Tibial nerve (tissue), 4 donors: ENCODE measurements at places on chromosomes 12 and 14. TPM values are rescaled to one million over a fixed set of nuclear protein-coding genes. Genes with fewer than 3 reads are reported as not detected.

The PLCZ1 gene
- total RNA-seq = not detected

The KRT3 gene
- total RNA-seq = not detected

The SLC38A2 gene
- total RNA-seq = 383 TPM

The ACRBP gene
- total RNA-seq = 1.8 TPM

The KRT78 gene
- not detected for total RNA-seq

The MGAT4C gene
- 0.22 TPM for total RNA-seq

The SIX6 gene
- total RNA-seq = not detected

The ASB2 gene
- 0.60 TPM for total RNA-seq

The NUAK1 gene
- 34.2 TPM for total RNA-seq

The CCDC63 gene
- not detected for total RNA-seq

GRCh38 chr12:9948606-9949296, 16.6 kb upstream of the CLEC2A start:
- DNase-seq = no peak

- DNase-seq = no peak
Measured at GRCh38 chr12:118900993-118901392, 80.3 kb upstream of the SRRM4 start.

GRCh38 chr14:36194663-36195062, 18.1 kb upstream of the PTCSC3 start:
- DNase-seq = no peak

DNA sequence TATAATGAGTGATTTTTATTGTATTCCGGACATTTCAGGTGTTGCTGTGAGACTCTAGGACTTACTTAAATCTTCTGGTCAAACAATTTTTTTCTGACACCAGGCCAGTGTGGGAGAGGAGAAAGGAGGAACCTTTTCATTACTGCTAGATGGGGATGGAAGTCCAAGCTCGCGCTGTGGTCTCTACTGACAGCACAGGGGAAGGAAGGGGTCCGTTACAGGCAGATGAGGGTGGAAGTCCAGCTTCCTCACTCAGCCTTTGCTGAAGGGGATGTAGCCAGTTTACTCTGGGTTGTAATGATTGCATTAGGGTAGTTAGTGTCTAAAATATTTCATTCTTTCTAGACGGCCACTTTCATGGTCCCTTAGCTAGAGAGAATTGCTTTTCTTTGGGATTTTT, 26.3 kb upstream of the ST8SIA1 start:
- no peak for DNase-seq

DNA sequence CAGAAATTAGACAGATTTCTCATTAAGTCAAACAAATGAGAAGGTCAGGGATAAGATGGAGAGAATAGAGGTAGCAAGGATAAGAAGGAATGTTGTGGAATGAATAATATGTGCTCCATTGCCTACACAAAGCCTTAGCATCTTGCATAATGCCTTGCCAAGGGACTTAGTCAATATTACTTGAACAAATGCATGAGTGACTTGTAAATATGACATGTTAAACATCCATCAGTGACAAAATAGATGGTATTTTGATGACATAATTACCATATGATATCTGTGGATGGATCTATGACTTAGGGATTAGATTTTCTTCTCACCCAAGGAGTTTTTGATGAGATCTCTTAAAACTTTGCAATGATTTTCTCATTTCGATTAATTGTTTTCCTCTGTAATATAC, 194.1 kb upstream of the RASSF8 start:
- no peak for DNase-seq

DNA sequence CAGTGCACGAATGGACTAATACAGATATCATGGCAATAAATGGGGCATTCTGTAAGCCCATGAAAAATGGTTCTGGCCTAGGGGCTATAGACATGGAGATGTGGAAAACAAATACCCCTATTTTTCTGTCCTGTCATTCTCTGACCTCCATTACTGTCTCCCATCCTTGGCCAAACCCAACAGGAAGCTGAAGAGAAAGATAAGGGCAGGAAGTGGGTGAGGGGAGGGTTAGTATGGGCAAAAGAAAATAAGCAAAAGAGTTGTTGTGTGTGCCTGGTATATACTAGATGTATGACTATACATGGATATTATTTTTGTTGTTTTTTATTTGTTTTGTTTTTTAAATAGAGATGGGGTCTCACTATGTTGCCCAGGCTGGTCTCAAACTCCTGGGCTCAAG, 339.3 kb downstream of the PCNX1 start:
- no peak for DNase-seq

DNA sequence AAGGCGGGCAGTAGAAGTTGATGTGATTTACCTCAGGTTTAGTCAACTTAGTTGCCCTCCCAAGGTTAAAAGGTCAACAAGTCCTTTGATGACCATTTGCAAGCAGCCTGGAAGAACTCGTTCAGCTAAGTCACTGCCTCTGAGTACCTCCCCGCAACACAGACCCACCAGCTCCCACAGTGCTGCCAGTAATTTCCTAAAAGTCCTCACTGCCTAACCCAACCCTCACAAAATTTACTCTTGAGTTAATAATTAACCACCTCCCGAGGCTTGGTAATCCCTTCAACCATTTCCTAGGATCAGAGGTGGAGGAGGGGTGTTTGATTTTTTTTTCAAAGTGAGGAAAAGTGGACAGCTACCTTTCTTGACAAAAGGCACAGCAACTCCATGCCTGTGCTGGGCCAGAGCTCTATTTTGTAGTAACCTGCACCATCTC, 55.8 kb downstream of the MAP3K9 start:
- DNase-seq = no peak

DNA sequence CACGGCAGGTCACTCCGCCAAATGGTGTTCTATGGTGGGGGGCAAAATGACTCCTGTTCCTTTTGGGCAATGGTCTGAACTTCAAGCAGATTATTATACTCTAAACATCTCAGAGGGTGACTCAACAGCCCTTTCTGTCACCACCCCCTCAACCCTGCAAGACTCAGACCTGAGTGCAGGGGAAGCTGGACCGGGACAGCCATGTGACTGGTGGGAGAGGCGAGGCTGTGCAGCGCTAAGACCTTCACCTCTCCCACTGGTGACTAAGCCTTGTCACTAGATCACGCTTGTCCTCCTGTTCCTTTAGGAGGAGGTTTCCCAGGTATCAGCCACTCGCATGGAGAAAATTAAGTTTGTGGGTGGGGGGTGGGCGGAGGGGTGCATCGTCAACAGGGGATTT, 67.1 kb upstream of the CCND2 start:
- no peak for DNase-seq

GRCh38 chr14:22981090-22981875, 1.1 kb downstream of the AJUBA start:
- DNase-seq = no peak

DNA sequence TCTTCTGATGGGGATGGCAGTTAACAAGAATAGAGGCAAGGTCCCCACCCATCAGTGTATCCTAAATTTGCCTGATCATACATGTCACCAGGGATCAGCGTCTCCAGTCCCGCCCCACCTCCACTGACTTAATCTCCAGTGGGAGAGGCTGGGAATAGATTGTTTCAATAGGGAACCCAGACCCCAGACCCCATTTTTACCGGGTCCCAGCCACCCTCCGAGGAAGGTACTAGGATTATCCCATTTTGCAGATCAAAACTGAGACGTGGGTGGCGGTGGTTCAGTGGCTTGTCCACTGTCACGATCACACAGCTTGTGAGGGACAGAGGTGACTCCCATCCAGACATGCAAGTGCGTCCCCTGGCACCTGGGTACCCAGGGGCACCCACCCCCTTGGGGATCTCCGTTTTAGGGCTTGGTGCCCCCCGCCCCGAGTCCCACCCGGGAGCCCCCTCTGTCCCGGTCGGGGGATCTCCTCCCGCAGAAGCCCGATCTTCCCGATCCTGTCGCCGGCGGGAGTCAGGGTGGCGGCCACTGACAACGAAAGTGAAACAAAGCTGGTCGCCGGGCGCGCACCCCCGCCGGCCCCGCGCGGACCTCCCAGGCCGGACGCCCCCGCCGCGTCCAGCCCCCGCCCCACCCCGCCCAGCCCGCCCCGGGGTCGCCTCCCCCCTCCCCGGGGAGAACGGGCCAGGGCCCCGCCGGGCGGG, 523 bp downstream of the WSB2 start:
- no peak for DNase-seq

GRCh38 chr12:11711651-11712327, 62.3 kb downstream of the ETV6 start:
- DNase-seq = peak; percentile 74

- no peak for DNase-seq
Measured at GRCh38 chr12:1171657-1172408, 180.8 kb downstream of the ERC1 start.

- no peak for DNase-seq
Measured at GRCh38 chr14:82055515-82056115, 522.0 kb upstream of the SEL1L start.

DNA sequence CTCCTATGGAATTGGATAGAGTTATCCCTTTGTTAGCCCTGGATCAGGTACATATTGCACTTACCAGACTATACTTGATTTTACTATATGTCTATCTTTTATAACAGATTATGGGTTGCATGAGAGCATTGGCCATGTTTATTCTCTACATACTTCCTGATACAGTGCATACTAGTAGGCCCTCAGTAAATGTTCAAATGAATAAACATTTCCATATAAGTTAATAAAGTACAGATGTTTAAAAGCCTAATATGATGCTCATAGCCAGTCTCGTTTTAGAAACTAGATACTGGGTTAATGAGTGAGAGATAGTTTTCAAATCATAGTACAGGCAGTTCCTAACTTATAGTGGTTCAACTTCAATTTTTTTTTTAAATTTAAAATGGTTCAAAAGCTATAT, 39.5 kb upstream of the TOMM20L start:
- DNase-seq = no peak

GRCh38 chr12:50087995-50088394, 2.9 kb downstream of the SMARCD1 start:
- DNase-seq = no peak

- DNase-seq = no peak
Measured at GRCh38 chr14:70886421-70887206, 20.6 kb upstream of the PCNX1 start.

DNA sequence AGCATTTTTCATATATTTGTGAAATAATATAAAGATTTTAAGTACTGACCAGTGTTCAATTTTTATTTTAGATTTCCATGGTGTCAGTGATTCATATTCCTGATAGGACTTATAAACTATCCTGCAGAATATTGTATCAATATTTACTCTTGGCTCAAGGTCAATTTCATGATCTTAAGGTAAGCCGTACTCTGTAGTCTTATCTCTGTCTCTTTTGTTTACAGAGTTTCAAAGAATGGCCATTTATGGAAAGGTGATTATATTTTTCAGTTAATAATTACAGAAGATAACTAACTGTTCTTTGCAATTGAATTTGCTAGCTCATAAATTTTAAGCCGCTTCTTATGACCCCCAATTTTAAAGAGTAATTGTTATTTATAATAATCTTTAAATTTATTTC, 27.9 kb downstream of the CGRRF1 start:
- no peak for DNase-seq

DNA sequence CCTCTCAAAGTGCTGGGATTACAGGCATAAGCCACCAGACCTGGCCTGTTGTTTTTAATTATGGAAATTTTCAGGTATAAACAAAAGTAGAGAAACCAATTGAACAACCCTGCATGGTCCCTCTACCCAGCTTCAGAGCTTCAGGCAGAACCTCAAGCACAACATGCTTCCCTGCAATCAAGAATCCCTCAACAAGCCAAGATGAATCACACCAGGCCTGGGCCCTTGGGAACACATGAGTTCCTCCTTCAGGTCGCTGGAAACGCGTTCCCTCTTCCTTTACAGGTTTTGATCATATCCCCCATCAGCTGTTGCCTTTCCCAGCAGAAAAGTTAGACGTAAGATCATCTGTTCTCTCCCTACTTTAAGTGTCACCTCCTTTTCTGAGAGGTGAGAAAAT, 20.5 kb upstream of the CORO1C start:
- no peak for DNase-seq
